ENCODE measurements at places on chromosomes 3 and 15.

DNA sequence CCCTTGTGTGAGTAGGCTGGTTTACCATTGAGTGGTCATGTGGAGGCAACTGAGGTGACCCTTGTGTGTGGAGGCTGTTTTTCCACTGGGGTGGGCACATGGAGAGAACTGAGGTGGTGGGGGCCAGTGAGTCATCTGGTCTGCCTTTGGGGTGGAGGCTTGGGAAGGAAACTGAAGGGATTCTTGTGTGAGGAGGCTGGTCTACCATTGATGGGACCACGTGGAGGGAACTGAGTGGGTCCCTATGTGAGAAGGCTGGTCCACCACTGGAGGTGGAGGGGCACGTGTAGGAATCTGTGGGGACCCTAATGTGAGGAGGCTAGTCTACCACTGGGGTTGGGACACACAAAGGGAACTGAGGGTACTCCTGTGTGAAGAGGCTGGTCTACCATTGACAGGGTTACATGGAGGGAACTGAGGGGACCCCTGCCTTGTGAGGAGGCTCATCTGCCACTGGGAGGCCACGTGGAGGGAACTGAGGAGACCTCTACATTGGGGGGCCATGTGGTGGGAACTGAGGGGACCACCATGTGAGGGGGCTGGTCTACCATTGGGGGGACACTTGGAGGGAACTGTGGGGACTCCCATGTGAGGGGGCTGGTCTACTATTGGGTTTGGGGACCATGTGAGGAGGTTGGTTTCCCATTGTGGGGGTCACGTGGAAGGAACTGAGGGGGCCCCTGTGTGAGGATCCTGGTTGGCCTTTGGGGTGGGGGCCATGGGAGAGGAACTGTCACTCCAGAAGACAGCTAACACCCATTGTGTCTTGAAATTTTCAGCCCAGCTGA lies 164.5 kb downstream of the WNT7A start:
- no peak for DNase-seq

GRCh38 chr15:75696311-75696720 lies 16.3 kb downstream of the CSPG4 start:
- no peak for DNase-seq

DNA sequence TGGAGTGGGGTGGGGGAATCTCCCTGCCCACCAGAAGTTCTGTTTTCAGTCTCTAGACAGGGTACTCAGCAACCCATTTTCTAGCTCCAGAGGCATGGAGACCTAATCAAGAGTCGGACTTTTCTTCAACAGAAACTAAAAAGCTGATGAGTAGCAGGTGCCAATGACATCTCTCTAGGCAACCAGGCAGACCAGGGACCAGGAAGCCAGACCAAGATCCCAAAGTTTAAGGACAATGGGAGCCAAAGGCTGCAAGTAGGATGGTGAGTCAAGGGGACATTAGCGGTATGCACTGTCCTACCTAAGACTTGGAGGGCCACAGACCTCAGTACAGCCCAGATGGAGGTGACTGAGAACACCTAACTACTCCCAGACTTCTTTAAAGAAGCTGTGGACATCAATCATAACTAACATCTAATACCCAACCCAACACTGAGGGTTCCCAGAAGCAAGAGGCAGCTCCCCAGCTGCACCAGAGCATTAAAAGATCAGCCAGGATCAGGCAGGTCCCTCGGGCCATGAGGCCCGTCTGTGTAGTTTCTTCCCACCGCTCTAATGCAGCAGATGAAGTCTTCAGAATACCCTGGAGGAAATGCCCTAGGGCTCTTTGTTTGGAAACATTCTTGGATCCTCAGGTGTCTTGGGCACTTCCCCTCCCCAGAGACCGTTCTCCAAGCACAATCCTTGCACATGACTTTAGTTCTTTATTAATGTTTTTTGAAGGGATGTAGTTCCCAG lies 979 bp downstream of the CCDC71 start:
- no peak for DNase-seq

GRCh38 chr3:11195201-11195600 lies 40.9 kb downstream of the HRH1 start:
- DNase-seq: no peak

- DNase-seq: no peak
Observed at GRCh38 chr15:78841891-78842290, 30.6 kb upstream of the ADAMTS7 start.

DNA sequence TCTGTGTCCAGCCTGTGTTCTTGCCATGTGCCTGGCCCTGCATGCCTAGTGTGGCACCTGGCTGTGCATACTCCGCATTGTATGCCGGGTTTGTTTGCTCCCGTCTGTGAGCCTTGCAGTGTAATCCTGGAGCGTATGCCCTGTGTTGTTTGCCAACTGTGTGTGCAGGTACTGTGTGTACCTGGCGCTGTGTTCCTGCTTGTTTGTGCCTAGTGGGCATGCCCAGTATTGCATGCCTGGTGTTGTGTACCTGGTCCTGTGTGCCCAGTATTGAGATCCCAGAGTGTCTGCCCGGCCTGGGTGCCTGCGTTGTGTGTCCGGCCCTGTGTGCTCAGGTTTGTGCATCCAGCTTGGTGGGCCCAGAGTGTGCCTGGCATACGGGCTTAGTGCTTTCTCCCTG lies 54.5 kb upstream of the CHRNA7 start:
- DNase-seq: no peak

DNA sequence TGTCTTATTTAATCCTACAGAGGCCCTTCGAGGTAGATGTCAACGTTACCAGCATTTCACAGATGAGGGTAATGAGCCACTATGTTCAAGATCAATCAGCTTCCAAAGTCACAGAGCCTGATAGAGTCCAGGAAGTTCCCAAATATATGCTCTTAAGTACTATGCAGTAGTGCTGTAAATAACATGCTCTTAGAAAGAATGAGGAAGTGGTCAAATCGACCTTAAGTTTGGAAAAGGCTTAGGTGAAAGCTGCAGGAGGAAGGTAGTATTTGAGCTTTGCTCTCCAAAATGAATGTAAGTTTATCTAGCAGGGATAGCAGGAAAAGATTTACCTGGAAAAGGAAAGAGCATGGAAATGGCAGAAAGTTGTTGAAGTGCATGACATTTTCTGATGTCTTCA lies 234.0 kb downstream of the RBMS3 start:
- no peak for DNase-seq

GRCh38 chr3:4807381-4808280 lies 171.6 kb upstream of the BHLHE40 start:
- no peak for DNase-seq

DNA sequence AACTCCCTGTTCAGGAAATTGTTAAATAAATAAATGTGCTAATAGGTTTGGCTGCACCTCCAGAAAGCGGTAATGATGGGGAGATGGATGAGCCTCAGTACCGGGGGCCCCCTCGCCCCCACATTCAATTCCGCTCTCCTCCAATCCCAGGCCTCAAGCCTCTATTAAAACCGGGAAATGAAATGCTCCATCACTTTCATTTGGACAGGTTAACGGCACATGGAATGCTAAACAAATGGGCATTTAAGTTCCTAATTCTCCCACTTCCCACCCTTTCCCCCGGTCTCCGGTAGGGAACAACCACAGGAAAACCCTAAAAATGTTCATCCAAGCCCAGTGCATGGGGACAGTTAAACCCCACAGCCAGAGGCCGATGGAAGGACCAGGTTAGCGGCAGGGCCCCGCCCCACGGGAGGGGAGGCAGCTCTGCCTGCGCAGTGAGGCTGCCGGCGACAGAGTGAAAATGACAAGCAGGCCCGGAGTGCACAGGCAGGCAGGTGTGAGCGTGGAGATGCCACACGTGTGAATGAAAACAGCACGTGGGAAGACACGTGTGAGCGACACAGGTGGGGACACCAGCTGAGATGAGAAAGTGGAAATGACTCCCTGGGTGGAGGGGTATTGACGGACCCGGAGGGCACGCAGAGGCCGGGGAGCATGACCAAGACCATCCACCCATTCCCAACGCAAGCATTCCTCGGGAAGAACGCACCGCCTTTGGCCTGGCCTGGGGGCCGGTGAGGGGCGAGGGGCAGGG lies 28.1 kb downstream of the RNU5B-1 start:
- no peak for DNase-seq

GRCh38 chr3:177281292-177282118 lies 84.2 kb upstream of the TBL1XR1 start:
- no peak for DNase-seq

GRCh38 chr3:12953201-12953995 lies 112.0 kb upstream of the RPL32 start:
- no peak for DNase-seq

- no peak for DNase-seq
Observed at GRCh38 chr3:194503081-194503531, 16.3 kb upstream of the ATP13A3 start.

DNA sequence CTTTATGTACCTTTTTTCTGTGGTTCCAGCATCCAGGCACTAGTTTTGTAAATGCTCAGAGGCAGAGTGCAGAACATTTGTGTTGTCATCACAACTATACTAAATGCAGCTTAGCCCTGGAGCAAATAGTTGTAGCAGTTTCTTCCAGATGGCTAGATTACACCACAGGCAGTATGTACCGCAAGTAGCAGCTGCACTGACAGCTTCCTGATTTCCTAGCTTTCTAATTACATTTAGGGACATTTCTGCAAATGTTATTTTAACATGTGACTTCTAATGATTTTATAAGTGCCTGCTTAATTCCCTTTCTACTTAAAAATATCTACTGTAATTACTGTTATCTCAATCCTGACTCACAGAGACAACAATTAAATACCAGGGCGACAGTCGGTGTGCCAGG lies 106.5 kb downstream of the NR2E3 start:
- no peak for DNase-seq

DNA sequence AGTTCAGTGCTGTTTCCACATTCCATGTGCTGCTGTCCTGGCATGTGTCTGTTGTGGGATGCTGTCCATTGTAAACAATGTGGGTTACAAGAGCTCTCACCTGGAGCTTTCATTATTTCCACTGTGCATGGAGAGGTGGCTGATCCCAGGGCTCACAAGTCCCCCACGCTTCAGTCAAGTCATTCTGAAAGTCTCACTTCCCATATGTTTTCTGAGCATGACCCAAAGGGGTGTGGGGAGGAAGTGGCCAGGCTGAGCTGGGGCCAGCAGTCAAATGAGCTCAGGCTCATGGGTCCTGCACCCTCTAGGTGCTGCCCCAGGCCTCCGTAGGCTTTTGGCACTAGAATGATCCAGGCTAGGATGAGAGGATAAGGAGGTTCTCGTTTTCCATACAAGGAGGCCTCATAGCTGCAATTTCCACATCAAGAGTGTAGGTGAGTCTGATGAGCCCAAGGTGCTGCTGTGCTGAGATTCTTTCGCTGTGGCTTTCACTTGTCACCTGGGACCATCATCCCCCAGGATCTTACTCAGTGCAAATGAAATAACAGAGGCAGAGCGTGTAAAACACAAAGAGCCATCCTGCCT lies 22.0 kb downstream of the STARD5 start:
- no peak for DNase-seq

DNA sequence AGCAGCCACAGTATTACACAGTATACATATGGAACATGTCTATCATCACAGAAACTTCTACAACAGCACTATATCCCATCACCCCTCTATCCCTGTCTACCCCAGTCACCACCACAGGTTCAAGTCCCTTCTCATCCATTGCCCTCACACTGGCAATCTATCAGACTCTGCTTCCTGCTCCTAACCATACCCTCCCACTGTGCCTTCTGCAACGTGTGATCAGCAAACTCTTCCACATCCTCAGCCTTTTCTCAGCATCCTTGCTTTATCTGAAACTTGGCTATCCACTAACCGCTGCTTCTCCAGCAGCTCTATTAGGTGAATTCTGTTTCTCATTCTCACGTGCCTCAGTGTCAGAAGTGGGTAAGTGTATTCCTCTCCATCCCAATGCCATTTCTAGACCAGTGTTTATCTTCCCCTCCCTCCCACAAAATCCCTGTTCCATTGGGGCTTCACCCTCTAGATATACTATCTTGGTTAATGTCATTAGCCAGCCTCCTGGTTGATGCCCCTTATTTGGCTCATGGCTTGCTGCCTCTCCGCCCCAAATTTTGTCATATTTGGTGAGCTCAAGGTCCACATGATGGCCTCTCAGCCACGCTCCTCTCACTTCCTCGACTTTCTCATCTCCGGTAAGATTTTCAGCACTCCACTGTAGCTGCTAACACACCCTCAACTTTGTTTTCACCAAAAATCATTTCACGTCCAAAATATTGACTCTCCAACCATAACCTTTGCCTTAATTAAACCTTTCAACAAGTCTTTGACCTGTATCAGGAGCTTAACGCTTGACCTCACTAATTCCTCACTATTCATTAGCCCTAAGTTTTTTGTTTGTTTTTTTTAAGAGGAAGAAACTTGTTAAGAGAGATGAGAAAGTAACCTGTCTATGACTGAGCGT lies 69.1 kb downstream of the RBPMS2 start:
- DNase-seq: no peak

- no peak for DNase-seq
Observed at GRCh38 chr3:28326458-28326926, 22.0 kb upstream of the ZCWPW2 start.

DNA sequence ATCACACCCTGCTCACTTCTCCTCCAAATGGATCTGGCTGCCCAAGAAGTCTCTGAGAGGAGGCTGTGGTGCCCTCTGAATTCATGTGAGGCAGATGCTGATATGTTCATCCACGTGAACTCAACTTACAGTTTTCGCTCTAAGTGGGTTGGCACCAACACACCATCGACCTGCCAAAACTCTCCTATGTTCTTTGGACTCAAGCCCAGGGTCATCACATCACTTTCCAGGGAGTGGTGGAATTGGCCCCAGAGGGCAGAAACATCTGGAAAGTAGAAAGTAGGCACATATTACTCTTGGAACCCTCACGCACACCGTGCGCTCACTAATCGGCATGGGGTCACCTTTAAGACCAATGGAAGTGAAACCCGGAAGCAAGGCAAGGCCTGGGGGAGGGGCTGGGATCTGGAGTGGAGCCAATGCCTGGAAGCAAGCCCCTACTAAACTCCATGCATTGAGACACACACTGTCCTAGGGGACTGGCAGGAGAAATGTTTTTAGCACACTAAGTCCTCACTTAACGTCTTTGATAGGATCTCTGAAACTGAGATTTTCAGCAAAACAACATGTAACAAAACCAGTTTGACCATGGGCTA lies 41.4 kb downstream of the SSUH2 start:
- DNase-seq: no peak

DNA sequence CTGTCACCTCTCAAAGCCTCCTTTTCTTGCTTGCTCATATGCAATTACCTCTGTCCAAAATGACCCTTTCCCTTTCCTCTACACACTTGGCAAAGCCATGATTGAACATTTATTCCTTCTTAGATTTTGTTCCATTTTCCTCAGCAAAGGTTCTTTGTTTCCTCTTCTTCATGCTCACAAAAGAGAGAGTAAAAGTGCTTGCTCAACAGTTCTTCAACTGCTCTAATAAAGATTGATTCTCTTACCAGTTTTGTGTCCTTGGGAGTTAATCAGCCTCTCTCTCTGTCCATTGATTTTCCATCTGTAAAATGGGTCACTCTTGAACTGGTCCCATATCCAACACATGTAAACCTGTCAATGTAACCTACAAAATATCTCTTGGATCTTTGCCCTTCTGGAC lies 186.4 kb downstream of the WNT5A start:
- DNase-seq: no peak
